ENCODE measurements at places on chromosomes 16 and 17. TPM values are rescaled to one million over a fixed set of nuclear protein-coding genes. Genes with fewer than 3 reads are reported as not detected.

Gene GLTPD2
- not detected for total RNA-seq

Gene HEXIM2
- total RNA-seq: 2.0 TPM

Gene PLEKHM1
- total RNA-seq: 77.8 TPM

Gene CLDN7
- 5.9 TPM for total RNA-seq

Gene RNU2-1
- 3,278 TPM for total RNA-seq

Gene CRYBA1
- not detected for total RNA-seq

Gene OR4D2
- not detected for total RNA-seq
